Right renal pelvis (tissue), 4 donors: ENCODE measurements at places on chromosomes 13 and 19.
A peak's percentile ranks its signal among the peaks of the same experiment; 100 is the strongest.

DNA sequence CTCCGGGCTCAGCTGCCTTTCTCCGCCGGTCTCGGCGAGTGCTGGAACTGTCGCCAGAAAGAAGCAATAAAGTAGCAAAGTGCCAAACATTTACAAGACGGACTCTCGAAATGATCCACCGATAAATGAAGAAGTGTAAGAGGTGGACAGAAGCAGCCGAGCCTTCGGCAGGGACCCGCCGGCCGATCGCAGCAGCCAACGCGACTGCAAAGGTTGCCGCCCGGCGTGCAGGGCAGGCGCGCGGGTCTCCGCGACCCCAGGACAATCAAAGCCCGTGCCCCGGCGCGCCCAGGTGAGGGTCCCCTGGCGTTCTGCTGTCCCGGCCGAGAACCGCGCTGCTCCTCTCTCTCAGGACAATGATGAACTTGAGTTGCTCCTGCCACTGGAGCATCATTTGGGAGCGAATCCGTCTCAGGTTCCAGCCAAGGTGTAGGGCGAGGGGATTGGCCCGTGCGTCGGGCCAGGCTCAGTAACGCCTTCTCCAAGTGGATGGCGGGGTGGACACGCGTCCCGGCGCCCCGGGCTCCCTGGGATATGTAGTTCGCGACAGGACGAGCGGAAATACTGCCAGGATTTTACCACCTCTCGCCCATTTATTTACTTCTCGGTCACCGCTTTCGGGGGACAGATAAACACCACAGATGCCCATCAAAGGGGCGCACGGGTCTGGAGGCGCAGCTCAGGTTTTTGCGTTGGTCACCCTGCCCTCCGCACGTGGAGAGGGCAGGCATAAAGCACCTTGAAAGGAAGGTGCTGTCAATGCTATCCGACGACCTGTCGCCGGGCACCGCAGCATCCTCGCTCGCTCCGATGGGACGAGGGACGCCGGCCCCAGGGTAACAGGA lies at the start of the genes BIVM and POGLUT2:
BIVM (plus strand) TSS at position 539 of the 845 bp plus-strand sequence. CDS start 8,149 bp downstream, outside the sequence.
POGLUT2 (minus strand) TSS at position 396 of the 845 bp plus-strand sequence; CDS start at position 90, 306 bp downstream.
- peak; percentile 90 for DNase-seq

DNA sequence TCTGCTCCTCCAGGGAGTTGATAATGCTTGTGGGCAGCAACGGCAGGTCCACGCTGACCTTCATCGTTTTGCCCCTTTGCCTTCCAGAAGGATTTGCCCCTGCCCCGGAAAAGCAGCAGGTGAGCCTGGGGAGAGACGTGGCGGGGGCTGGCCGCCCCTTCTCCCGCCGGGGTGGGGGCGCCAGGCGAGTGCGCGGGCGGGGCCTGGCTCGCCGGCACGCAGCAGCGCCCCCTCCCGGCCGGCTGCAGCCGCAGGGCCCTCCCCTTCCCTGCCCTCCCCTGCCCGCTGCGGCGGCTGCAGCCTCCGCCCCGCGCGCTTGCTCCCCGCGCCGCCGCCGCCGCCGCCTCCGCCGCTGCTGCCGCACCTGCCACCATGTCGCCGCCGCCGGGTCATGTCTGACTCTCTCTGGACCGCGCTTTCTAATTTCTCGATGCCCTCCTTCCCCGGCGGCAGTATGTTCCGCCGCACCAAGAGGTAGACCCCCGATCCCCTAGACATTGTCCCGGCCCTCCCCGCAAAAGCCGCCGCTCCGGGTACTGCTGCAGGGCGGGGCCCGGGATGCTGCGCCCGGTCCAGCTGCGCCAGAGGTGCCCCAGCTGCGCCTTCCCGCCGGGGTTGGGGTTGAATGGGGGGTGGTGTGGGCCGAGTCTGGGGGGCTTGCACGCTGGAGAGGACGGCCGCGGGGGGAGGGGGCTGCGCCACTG lies at the start of gene MAST1:
MAST1 (plus strand) TSS at position 334 of the 704 bp plus-strand sequence; CDS start at position 392, 58 bp downstream.
- DNase-seq: no peak

DNA sequence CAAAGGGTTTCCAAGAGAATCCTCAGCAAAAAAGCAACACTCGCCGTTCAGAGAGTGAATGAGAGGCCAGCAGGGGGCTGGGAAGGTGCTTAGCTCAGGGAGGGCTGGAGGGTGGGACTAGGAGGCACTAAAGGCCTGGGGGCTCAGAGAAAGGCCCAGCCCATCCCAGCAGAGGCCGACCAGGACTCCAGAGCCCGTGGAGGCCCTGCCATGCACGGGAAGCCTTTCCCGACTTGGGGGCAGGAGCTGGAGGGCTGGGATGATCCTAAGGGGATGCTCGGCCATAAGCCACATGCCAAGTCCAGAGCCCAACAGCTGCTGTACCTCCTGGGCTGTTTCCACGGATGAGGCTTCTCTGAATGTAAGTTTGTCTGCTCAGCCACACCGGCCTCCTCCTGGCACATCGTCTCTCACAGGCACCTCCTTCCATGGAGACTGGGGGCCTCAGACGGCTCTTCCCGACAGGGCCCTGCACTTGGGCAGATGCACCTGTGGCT lies 19.5 kb downstream of the RASA3 start:
- no peak for DNase-seq

- DNase-seq: no peak
Observed at GRCh38 chr13:81139987-81140386, 799.1 kb upstream of the SPRY2 start.

DNA sequence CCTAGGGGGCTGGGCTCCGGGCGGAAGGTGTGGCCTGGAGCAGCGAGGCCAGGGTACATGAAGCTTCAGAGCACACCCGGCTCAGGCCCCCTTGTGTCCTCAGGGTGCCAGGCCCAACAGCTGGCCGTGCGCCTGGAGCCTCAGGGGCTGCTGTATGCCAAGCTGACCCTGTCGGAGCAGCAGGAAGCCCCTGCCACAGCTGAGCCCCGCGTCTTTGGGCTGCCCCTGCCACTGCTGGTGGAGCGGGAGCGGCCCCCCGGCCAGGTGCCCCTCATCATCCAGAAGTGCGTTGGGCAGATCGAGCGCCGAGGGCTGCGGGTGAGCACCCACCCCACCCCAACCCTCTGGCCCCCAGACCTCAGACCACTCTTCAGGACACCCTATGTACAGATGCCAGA lies 3.2 kb downstream of the SYDE1 start:
- no peak for DNase-seq

DNA sequence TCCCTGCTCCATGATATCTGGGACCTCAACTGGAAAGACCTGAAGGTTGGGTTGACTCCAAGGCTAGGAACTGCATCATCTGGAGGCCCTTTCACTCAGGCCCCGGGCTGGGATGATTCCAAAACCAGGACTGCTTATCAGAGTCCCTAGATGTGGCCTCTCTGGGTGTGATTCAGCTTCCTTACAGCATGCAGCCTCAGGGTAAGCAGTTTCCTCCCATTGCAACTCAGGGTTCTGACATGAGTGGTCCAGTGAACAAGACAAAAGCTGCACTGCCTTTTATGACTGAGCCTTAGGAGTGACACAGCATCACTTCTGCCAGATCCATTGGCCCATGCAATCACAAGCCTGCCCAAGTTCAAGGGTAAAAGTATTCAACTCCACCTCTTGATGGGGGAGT lies 502.8 kb downstream of the COG6 start:
- no peak for DNase-seq
